T-cell (primary cell): ENCODE measurements at places on chromosomes 2 and 18. TPM values are rescaled to one million over a fixed set of nuclear protein-coding genes. Genes with fewer than 3 reads are reported as not detected.

DNA sequence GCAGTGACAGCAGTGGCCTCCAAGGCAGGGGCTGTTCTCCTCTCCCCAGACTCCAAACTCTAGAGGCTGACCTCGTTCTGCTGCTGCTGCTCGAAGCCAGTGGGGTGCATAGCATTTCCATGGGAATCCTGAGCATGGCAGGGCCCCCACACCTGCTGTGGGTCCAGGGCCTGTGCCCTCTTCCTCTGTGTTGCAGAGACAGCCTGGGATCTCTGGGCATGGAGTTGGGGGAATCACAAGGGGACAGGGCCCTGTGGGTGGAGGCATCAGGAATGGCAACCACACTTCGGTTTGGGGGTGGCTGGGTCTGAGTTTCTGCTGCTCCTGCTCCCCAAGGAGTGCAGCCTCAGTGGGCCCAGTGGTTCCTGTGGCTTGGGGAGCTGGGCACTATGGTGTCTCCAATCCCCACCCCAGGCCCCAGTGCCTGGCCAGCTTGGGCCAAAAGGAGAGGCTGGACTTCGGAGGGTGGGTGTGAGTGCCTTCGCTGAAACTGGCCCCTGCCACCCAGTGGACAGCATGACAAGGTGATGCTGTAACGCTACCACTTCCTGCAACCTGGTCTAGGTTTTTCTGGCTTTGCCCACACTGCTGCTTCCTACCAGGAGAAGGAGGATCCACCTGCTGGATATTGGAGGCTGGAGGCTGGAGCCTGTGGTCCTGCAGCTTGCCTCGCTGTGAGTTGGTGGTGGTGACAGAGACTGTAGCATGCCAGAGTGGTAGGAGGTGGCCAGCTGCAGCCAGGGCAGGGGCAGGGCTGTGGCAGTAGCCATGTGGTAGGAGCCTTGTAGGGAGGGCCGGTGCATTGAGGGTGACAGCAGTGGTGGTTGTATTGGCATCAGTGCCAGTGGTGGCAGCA lies 56.6 kb downstream of the SOWAHC start:
- no peaks in the 10 kb centered on the region for H3K27me3 ChIP-seq
- no peaks in the 10 kb centered on the region for H3K36me3 ChIP-seq
- no peak overlapping the region for H3K4me3 ChIP-seq
- no peak for DNase-seq

DNA sequence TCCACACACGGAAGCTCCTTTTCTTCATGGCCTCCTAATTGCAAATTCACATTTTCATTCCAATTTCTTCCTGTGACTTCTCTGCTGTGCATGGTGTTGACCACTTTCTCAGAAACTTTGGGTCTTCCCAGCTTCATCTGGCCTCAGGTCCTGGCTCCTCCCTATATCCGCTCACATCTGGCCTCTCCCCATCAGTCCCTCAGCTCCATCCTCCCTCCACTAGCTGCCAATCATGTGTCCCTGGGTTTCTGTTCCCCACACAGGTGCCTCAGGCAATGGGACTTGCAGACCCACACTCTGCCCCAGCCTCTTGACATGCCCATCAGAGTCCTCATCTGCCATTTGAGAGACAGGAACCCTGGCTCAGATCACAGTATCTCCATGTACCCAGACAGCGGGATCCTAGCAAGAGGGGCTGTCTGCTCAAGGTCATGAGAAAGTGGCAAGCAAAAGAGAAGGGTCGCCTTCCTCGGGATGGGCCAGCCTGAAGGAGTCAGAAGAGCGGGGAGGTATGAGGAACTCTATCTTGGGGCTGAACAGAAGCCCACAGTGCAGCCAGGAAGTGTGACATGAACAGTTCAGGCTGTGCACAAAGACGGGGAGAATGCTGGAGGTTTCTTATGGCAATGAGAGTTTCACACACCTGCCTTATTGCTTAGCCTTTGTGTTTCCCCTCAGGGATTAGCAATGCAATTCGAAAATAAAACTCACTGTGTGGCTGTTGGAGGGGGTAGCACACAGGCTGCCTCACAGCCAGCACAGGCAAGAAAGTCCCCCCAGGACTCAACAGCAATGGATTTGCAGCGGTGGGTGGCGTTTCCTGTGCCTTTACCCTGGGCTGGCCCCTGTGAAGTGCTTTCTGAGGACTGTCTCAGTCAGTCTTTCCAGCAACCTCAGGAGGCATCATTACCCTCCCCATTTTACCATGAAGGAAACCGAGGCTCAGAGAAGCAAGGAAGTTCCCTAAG lies 69.5 kb downstream of the COPS8 start:
- H3K27me3 ChIP-seq: peaks cover 22% of the 10 kb centered on the region
- DNase-seq: no peak
- no peaks in the 10 kb centered on the region for H3K36me3 ChIP-seq

DNA sequence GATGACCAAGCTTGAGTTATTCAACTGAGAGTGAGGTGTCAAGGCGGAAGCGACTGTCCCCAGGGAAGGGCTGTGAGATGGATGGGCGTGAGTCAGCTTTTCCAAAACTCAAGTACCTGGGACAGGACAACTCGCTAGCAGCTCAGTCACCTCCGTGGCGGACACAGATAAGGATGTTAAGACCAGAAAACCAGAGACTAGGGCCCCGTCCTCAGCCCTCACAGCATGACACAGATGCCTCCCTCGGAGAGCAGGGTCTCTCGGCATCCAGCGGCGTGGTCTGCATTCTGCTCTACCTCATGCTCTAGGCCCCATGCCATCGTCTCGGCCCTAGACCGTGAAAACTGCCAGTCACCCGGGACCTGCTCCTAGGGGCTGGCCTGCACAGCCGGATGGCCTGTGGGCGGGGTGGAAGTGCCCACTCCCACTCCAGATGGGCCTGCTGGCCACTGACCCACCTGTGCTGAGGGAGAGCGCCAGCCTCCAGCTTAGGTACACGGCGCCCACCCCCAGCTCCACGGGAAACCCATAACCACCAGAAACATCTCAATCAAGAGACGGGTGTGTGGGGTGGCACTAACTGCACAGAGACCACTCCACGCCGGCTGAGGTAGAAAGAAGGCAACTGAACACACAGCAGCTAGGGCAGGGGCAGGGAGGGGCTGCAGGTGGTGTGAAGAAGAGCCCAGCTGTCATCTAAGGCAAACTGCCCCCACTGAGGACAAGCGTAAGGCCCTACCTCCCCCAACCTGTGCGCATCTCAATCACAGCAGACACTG lies 39.8 kb downstream of the ANO7 start:
- H3K36me3 ChIP-seq: peaks cover 51% of the 10 kb centered on the region
- H3K27ac ChIP-seq: no peak overlapping the region
- no peak for DNase-seq
- peaks cover 4% of the 10 kb centered on the region for H3K4me1 ChIP-seq
- H3K4me3 ChIP-seq: no peak overlapping the region
- no peaks in the 10 kb centered on the region for H3K27me3 ChIP-seq

GRCh38 chr2:45433363-45433762 lies 177.7 kb downstream of the SRBD1 start:
- H3K27me3 ChIP-seq: no peaks in the 10 kb centered on the region
- peaks cover 2% of the 10 kb centered on the region for H3K36me3 ChIP-seq
- no peak overlapping the region for H3K4me3 ChIP-seq
- H3K27ac ChIP-seq: no peak overlapping the region
- DNase-seq: no peak
- H3K4me1 ChIP-seq: no peaks in the 10 kb centered on the region

BCL2 gene
- total RNA-seq: 114 TPM

DNAJC5G gene
- not detected for total RNA-seq
